Activated CD4-positive, alpha-beta T cell treated with anti-CD3 and anti-CD28 coated beads, Interleukin-2, amount 50 U/mL, for 1 hour (primary cell): ENCODE measurements at places on chromosomes 1 and 21.

GRCh38 chr1:221066351-221067001 lies 187.2 kb downstream of the HLX start:
- no peak for DNase-seq

- no peak for DNase-seq
Measured at GRCh38 chr1:171910786-171911185, 69.5 kb downstream of the DNM3 start.

- no peak for DNase-seq
Measured at GRCh38 chr21:35481005-35481404, 431.9 kb upstream of the RUNX1 start.

GRCh38 chr1:36845802-36846201 lies 188.5 kb downstream of the GRIK3 start:
- DNase-seq: no peak

DNA sequence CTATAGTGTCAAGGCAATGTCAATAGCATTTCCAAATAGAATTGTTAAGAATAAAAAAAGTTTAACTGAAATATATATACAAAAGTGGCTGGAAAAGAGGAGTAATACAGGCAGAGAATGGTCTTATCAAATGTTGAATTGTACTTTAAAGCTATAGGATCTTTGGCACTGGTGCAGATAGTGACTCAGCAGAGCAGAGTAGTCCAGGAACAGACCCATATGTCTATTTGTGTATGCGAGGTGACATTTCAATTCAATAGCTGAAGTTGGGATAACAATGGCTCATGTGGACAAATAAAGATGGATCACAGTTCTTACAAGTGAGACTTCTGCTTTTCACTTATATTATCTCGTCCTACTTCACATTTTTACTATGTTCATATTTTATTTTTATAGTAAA lies 543.0 kb upstream of the B3GALT2 start:
- no peak for DNase-seq
